Stimulated activated CD4-positive, alpha-beta T cell treated with anti-CD3 and anti-CD28 coated beads, TNF-alpha, amount 100 ng/mL, for 4 hours (primary cell): ENCODE measurements at places on chromosomes 3 and 15.

DNA sequence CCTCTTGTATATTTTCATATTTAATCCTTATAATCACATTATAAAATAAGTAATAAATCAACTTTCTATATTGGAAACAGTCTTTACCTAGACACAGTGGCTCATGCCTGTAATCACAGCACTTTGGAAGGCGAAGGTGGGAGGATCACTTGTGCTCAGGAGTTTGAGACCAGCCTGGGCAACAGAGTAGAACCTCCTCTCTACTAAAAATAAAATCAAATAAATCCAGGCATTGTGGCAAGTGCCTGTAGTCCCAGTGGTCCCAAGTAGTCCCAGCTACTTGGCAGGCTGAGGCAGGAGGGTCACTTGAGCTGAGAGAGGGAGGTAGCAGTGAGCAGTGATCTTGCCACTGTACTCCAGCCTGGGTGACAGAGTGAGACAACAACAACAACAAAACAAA lies 975.1 kb downstream of the ROBO1 start:
- DNase-seq, result no peak

- DNase-seq, result no peak
Observed at GRCh38 chr3:39334205-39334604, 4.7 kb downstream of the CCR8 start.

DNA sequence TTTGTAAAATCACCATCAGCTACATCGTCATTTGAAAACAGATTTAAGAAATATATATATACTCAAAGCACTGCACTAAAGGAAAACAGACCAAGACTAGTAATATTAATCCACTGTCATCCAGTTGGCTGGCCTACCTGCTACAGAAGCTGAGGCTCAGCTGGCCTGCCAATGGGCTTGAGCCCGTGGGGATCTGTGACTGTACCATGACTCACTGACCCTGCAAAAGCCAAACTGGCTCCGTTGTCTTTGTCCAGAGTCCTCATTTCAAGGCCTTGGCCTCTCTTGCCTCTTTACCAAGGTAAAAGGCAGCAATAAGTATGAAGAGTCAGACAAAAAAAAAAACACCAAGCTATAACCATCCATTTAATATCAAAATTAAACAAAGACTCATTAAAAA lies 463.5 kb upstream of the RASGRP1 start:
- DNase-seq, result no peak

- no peak for DNase-seq
Observed at GRCh38 chr3:99774467-99774866, 43.2 kb upstream of the CMSS1 start.

DNA sequence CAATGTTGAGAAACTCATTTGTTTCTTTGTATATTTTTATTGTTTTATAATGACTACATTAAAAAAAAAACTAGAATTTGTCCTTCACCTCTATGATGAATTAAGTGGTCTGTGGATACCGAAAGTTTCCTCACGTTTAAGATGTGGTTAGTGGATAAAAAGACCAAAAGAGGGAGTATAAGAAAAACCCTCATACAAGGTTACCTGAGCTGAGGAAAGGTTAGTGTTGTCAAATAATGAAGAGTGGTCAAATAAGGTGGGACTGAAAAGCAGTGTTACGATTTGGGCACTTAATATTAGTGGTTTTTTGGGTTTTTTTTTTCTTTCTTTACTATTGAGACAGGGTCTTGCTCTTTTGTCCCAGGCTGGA lies 21.2 kb downstream of the RASA2 start:
- DNase-seq, result no peak

- no peak for DNase-seq
Observed at GRCh38 chr3:159765030-159765859, 223.4 kb upstream of the IL12A start.

DNA sequence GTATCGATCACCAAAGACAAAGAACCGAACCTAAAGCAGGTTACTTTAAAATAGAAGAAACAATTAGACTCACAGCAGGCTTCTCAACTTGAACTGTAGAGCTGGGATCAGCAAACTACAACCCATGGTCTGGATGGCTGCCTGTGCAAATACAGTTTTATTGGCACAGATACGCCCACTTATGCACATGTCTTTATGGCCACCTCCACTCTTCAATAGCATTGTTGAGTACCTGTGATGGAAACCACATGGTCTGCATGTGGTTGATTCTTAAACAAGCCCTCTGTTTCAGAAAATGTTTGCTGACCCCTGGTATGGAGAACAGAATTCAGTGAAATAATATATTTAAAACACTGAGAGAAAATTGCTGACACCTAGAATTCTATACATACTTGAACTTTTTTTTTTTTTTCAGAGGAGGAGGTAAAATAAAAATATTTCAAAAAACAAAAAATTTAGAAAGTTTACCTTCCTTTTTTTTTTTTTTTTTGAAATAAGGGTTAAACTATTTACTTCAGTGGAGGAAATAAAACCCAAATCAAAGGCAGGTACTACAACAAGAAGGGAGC lies 263.8 kb upstream of the ATP10A start:
- no peak for DNase-seq

DNA sequence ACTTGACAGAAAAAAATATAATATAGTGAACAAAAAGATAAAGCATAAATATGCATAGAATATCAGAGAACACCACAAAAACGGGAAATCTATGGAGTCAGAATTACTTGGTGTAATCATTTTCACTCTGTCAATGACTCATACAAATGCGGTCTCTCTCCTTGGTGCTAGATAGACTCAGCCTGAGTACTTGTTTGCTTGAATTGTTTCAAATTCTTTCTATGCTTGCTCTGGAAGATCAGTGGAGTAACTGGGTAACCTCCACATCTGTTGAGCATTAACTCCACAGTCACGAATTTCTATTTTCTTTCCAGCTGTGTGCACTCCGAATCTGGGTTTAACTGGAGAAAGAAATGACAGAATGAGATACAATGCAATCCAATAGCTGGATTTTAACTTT lies 760.4 kb downstream of the ZPLD1 start:
- no peak for DNase-seq

DNA sequence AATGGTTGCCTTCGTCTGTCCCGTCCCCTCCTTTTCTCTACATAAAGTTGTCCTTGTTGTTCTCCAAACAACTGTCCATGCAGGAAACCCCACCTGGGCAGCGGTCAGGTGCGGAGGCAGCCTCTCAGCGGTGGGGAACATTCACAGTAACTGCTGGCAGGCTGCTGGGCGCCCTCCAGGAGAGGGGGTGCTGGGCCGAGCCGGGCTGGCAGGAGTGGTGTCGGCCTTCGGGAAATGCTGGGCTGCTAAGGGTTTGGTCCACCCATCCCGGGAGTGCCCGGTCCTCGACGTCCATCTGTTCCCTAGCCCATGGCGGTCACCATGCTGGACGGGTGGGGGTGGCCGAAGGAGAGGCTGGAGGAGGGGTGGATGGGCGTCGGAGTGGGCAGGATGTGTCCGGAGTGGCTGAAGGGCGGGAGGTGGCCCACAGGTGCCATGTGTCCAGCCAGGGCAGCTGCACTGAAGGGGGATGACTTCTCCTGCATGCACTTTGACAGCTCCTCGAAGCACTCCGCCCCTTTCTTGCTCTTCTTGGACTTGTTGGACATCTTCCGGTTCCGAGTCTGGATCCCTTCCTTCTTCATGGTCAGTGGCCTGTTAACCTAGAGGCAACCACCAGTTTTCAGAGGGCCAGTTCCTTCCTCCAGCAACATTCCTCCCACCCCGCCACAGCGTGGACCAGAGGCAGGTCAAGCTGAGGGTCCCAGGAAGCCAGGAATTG lies 12.1 kb downstream of the GATA2 start:
- DNase-seq, result no peak

GRCh38 chr3:38368238-38368637 lies 21.7 kb downstream of the XYLB start:
- no peak for DNase-seq

DNA sequence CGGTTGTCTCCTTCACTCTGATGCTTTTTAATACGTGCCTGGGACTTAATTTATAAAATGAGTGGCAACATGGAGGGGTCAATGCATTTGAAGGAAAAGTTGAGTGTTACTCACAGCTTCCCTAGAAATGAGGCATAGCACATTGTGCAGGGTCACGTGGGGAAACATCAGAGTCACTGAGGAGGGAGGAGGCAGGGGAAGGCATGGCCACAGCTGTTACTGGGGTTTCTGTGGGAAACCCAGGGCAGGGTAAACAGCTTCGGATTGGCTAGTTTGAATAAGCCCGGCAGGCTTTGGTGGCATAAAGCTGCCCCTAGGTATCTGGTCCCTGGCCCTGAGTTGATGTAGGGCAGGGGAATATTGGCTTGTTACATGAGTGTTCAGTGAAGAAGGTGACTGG lies 98.9 kb upstream of the ST8SIA2 start:
- DNase-seq, result no peak

DNA sequence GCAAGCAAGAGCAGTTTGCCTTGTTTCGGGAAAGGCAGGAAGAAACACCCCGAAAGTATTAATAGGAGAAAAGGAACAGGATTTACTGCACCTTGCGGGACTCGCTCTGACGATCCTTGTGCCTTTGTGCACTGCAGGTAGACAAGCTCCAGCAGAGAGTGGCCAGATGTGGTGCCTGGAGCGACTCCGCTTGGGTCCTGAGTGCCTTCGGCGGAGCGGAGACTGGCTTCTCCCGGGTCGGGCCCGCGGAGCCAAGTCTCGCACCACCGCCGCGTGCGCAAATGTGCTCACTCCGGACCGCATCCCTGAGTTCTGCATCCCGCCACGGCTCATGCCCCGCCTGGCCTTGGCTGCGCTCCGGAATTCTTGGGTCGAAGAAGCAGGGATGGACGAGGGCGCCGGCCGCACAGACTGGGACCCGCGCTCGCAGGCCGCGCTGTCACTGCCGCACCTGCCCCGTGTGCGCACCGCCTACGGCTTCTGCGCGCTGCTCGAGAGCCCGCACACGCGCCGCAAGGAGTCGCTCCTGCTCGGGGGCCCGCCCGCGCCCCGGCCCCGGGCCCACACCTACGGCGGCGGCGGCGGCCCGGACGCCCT lies 769 bp downstream of the C2CD4A start:
- DNase-seq, result peak; percentile 23

- DNase-seq, result no peak
Observed at GRCh38 chr15:74826364-74826819, at the start of gene CPLX3. TSS of gene CPLX3 (plus strand) at chr15:74826627. CDS start at chr15:74826704, 77 bp downstream.

DNA sequence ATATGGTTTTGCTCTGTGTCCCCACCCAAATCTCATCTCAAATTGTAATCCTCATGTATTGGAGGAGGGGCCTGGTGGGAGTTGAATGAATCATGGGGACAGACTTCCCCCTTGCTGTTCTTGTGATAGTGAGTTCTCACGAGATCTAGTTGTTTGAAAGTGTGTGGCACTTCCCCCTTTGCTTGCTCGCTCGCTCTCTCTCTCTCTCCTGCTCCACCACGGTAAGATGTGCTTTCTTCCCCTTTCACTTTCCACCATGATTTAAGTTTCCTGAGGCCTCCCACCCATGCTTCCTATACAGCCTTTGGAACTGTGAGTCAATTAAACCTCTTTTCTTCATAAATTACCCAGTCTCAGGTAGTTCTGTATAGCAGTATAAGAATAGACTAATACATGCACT lies 60.7 kb downstream of the GSK3B start:
- DNase-seq, result no peak

DNA sequence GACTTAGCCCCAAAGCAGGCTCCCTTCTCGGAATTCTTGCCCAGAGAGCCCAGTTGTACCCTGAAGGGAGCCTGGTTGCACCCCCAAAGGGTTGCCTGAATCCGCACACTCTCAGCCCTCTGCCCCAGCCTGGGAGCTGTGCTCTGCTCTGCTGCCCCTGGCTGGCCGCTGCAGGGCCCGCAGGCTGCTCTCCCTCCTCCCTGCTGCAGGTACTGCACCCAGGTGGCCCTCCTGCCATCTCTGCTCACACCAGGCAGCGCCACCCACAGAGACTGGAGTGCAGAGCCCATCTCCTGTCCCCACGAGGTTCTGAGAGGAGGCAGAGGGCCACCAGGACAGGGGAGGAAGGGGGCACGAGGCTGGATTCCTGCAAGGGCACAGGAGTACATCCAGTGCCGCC lies 134.2 kb upstream of the NSMCE3 start:
- DNase-seq, result no peak

DNA sequence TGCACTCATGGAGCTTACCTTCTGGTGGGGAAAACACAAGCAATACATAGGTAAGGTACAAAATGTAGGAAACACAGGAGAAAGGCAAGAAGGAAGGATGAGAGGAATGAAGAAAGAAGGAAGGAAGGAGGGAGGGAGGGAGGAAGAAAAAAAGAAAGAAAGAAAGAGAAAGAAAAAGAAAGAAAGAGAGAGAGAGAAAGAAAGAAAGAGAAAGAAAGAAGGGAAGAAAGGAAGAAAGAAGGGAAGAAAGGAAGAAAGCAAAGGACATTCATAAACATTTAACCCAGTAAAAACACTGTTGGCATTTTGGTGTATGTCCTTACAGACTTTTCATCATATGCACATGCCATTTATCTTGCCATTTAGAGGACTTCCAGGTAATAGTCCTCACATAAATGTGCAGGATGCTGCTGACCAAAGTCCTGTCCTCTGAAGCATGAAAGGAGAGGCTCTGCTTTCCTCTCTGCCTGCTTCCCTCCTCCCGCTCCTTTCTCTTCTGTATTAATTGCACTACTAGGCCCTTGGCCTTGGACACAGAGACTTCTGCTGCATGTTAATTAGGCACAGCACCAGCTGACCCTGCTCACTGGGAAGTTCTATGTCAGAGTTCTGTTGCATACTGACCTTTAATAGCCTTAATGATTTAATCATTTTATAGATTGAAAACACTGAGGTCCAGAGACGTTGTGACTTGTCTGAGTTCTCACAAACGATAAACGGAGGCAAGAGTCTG lies 29.7 kb upstream of the NDUFB4 start:
- DNase-seq, result no peak
